ENCODE measurements at places on chromosomes 1 and 21.
A peak's percentile ranks its signal among the peaks of the same experiment; 100 is the strongest.

DNA sequence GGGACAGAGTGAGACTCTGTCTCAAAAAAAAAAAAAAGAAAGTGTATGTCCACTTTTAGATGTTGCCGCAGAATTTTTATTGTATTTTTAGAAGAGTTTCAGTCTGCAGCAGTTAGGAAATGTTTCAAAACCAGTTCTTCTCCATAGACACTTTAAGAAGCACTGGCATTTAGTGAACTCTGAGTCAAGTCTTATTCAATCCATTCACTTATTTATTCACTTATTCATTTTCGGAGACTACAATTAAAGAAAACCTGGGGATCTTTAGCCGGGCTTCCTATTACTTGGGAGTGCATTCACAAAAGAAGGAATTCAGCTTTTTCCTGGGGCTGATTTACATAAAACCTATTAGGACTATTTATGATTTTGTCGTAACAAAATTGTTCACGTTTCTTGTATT, 12.3 kb downstream of the RCAN3 start:
- no peak for DNase-seq

- DNase-seq, result no peak
Measured at GRCh38 chr1:91635763-91636162, 135.1 kb downstream of the CDC7 start.

DNA sequence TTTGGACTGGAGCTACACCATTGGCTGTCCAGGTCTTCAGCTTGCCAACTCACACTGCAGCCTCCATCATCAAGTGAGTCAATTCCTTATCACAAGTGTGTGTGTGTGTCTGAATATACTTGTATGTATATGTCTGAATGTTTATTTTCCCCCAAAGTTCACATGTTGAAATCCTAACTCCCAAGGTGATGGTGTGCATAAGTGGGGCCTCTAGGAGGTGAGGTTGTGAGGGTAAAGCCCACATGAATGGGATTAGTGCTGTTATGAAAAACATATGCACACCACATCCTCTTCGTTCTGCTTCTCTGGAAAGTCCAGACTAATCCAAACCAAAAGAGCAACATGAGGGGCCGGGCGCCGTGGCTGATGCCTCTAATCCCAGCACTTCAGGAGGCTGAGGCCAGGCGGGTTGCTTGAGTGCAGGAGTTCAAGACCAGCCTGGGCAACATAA, 48.7 kb upstream of the LBR start:
- DNase-seq, result no peak

- DNase-seq, result no peak
Measured at GRCh38 chr1:21338573-21339355, 48.5 kb upstream of the ECE1 start.

GRCh38 chr1:7516929-7517328, 254.2 kb upstream of the VAMP3 start:
- DNase-seq, result no peak

DNA sequence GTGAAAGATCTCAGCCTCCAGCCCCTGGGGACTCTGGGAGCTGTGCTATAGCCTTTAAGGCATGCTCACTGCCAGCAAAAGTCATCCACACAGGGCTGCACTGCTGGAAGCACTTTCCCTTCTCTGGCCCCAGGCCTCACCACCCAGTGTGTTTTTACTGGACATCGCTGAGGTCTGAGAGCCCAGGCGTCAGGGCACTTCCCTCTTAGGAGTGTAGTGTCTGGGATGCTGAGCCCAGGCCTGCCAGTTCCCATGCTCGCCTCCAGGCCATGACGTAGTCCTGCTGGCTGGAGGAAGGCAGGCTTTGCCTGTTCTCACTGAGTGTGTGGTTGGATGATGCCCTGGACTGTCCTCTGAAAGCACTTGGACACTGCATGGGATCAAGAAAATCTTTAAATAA, 101.2 kb downstream of the GDAP2 start:
- no peak for DNase-seq

- peak; percentile 23 for DNase-seq
Measured at GRCh38 chr1:150233359-150234308, 2.3 kb downstream of the ANP32E start.

DNA sequence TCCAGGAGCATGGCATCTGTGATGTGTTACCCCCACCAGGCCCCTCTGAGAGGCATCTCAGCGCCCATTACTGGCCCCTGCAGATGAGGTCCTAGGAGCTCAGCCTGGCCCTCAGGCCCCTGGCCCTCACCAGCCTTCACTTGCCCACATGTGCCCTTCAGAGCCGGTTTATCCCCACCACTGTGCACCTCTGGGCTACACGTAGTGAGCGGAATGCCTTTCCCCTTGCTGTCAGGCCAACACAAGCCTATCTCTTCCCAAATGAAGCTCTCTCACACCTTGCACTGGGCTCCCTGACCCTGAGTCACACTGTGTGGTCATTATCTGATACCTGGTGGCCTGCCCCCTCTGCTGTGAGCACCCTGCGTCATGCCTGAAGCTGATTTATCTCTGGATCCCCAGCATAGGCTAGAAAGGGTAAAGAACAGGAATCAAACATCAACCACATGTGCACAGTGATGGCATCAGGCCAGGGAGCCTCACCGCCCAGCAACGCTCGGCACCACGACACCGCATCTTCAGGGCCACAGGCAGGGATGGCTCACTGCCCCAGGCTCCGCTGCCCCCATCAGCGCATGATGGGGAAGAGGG, 49.1 kb downstream of the GLIS1 start:
- DNase-seq, result no peak

DNA sequence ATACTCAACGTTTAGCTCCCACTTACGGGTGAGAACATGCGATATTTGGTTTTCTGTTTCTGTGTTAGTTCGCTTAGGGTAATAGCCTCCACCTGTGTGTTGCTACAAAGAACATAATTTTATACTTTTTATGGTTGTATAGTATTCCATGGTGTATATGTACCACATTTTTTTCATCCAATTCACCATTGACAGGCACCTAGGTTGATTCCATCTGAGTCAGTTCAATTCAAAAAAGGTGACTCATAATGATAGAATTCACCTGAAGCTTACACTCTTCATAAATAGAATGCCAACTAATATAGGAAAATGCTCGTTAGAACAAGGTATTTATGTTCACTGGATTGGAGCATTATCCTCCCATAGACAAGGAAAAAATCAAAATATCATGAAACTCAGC, 38.5 kb downstream of the RGS4 start:
- no peak for DNase-seq

GRCh38 chr1:89519779-89520358, 4.8 kb upstream of the LRRC8B start:
- peak; percentile 34 for DNase-seq

GRCh38 chr21:21226472-21226871, 228.3 kb downstream of the NCAM2 start:
- no peak for DNase-seq

DNA sequence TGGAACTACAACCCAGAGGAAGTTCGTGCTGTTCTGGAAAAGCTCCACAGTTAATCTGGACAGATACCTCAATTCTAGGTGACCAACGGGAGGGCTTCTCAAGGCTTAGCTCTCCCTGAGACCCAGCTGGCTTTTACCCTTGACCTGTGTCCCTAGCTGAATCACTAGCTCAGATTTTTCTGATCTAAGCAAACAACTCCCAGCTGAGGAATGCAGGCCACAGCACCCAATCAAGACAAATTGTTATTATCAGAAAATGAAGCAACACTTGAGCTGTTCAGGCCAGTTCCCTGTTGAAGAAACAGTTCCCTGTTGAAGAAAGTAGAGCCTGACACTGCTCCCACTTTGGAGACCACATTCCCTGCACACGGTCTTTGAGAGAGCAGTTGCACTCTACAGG, 16.0 kb downstream of the DIO1 start:
- DNase-seq, result no peak

DNA sequence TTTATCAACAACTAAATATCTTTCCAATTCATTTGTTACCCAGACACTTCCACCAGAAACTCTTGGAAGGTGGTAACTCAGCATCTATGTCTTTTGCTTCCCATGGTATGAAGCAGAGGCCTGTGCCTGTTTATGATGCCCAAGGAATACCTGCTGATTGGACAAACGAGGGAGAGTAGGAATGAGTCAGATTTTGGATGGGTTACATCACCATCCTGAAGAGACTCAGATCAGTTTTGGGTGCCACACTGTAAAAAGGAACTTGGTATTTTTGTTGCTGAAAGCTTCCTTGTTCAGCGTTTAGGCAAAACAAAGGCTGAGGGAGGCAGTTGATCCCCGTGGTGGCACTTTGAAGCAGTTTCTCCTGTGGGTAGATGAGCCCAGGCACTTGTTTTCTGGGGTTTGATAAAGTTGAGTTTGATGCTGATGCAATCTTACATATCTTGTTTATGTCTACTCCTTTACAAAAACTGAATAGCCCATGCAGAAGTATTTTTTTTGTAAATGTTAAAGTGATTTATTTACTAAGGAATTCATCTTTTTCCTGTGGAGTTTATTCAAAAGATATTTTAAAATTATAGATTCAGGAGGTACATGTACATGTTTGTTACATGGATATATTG, 26.7 kb upstream of the CYP4X1 start:
- DNase-seq, result no peak

- DNase-seq, result no peak
Measured at GRCh38 chr1:227774821-227775661, 39.8 kb downstream of the SNAP47 start.

DNA sequence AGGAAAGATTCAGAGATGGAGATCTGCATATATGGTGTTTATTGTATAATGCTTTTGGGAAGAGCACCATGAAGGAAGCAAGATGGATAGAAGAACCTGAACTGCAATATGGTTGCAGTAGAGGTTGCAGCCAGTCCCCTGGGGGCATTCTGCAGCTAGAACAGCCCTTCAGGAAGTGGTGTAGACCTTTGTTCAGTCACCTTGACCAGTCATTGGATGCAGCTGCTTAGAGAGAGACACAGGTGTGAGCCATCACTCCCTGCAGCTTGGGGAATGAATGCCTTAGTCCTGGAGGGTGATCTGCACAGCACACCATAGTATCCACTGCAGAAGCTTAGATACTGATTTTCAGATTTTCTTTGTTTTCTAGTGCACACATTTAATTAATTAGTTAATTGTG, 42.3 kb downstream of the NEK7 start:
- DNase-seq, result no peak

- no peak for DNase-seq
Measured at GRCh38 chr1:48616710-48617109, 144.7 kb upstream of the SPATA6 start.

GRCh38 chr1:60898987-60899386, 183.4 kb upstream of the NFIA start:
- DNase-seq, result peak; percentile 39

DNA sequence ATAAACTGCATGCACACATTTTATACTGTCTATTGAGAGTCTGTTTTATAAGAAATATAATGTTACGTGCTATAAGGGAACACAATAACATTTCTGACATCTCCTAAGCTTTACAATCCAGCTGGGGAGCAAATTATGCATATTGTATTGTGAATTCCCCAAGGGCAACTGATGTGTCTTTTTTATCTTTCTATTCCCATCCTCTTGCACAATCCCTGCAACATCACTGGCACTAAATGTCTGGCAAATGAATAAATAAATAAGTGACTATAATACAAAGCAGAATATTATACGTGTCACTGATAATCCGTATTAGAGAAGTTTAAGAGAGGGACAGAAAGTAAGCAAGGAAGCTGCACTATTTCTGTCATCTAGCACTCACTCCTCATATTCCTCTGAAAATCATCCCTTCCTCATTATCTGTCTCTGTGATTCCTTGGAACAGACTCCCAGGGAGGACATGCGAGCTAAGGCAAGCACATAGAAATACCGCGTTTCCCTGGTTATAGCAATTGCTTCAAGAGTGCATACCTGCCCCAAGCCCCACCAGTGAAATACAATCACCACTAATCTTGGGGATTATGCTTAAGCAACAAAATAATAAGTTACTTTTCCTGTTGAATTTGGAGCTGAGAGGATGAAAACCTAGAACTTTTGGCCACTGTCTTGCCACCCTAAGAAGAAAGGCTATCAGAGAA, 205.4 kb downstream of the SMYD3 start:
- no peak for DNase-seq

- DNase-seq, result no peak
Measured at GRCh38 chr1:177858332-177858821, 111.5 kb downstream of the SEC16B start.

GRCh38 chr1:180533266-180533987, 25.3 kb upstream of the OVAAL start:
- peak; percentile 71 for DNase-seq

DNA sequence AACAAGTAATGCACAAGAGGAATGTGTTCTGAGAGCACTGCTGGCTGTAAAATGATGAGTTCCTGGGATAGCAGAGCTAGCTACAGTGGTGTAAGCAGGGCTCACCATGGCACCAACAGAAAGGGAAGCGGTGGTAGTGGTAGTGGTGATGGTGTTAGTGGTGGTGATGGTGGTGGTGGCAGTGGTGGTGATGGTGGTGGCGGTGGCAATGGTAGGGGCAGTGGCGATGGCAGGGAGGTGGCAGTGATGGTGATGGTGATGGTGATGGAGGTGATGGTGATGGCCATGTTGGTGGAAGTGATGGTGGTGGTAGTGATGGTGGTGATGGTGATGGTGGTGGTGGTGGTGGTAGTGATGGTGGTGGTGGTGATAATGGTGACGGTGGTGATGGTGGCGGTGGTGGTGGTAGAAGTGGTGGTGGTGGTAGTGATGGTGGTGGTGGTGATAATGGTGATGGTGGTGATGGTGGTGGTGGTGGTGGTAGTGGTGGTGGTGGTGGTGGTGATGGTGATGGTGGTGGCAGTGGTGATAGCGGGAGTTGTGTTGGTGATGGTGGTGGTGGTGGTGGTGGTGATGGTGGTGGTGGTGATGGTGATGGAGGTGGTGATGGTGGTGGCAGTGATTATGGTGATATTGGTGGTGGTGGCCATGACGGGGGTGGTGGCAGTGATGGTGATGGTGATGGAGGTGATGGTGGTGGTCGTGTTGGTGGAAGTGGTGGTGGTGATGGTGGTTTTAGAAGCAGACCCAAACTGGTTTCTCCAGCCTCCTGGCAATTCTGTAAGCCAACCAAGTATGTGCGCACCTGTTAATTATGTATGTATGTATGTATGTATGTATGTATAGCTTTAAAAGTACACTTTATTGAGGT, 254.1 kb downstream of the TRABD2B start:
- no peak for DNase-seq

DNA sequence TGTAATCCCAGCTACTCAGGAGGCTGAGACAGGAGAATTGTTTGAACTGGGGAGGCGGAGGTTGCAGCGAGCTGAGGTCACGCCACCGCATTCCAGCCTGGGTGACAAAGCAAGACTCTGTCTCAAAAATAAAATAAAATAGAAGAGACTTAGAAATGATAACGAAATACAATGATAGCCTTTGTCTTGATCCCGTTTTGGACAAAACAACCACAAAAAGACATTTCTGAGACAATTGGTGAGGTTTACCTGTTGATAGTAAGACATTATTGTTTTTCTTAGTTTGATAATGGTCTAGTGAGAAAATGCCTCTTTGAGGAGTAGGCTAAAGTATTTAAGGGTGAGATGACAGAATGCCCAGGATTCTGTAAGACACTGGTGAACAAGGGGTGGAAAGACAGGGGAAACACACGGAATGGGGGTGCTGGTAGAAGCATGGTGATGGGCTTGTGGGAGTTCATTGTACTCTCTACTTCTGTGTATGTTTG, 11.9 kb upstream of the SHE start:
- no peak for DNase-seq

- no peak for DNase-seq
Measured at GRCh38 chr1:182181167-182181572, 119.7 kb upstream of the ZNF648 start.

GRCh38 chr1:109963864-109964263, 20.7 kb upstream of the AHCYL1 start:
- DNase-seq, result no peak
